Ammon's horn (tissue), 1 donor: ENCODE measurements at places on chromosomes 2 and 18.
A peak's percentile ranks its signal among the peaks of the same experiment; 100 is the strongest.

- DNase-seq = no peak
Observed at GRCh38 chr2:102129951-102130646, 12.4 kb upstream of the IL1R1 start.

- DNase-seq = no peak
Observed at GRCh38 chr2:194116861-194117260, 1540.2 kb upstream of the SLC39A10 start.

DNA sequence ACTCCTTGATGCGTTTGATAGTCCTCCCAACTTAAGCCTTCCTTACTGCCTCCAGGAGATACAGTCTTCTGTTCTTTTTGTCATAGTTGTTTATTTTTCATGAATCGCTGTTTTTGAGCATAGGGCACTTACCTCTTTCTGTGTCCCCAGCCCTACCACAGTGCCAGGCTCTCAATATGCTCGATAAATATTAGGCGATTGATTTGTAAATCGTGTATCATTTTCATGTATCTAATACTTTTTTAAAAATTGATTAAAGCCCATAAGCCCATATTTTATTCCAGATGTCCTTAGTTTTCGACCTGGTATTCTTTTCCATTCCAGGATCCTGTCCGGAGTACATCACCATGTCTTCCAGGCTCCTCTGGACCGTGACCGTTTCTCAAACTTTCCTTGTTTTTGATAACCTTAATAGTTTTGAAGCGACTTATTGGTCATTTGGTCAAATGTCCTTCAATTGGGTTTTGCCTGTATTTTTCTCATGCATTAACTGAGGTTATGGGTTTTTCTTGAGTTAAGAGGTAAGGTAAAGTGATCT lies 444 bp upstream of the MMADHC start:
- no peak for DNase-seq

DNA sequence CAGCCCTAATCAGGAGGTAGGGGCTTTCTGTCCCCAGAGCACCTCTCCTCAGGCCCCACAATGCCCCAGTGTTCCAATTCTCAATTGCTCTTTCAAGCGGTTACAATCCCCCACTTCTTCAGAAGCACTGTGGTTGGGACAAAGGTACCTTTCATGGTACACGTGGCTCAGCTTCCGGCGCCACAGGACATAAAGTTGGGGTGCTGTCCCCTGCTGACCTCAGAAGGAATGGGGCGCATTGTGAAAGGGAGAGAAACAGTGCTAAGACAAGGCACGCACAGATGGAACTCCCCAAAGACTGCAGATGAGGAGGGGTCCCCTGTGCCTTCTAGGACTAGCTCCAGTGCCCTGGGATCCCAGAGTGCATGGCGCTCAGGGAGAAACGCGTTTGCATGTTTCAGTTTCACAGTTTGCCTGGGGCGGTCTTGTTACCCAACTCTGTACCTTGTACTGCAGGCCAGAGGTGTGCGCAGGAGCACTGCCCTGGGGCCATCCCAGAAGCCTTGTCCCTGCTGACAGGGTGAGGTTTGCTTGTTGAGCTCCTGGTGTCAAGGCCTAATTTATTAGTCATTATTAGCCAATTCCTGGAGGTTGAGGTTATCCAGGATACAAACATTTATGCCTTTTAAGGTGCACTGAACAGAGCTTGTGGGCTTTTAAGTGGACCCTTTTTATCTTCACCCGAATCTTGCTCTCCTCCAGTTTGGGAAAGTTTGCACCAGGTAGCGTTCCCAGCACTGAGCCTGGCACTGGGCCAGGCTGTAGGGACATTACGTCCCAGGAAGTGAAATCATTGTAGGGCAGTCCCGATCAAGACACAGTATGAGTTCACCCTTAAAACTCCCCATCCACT lies 7.6 kb downstream of the CNDP1 start:
- peak; percentile 89 for DNase-seq

DNA sequence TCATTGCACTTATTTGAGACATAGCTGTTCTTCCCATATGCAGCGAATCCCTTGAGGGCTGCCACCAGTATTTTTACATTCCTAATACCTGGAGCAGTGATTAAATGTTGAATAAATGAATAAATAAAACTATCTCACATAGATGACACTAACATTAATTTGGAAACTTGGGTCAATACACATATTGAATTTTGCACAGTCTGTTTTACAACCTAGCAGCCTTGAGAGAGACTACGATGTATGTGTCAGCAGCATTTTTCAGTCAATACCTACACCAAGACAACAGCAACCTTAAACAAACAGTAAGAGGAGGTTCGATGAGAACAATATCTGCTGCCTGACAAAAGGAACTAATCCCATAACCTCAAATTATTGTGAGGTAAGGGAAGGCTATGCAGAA lies 53.4 kb downstream of the NBAS start:
- DNase-seq = no peak

DNA sequence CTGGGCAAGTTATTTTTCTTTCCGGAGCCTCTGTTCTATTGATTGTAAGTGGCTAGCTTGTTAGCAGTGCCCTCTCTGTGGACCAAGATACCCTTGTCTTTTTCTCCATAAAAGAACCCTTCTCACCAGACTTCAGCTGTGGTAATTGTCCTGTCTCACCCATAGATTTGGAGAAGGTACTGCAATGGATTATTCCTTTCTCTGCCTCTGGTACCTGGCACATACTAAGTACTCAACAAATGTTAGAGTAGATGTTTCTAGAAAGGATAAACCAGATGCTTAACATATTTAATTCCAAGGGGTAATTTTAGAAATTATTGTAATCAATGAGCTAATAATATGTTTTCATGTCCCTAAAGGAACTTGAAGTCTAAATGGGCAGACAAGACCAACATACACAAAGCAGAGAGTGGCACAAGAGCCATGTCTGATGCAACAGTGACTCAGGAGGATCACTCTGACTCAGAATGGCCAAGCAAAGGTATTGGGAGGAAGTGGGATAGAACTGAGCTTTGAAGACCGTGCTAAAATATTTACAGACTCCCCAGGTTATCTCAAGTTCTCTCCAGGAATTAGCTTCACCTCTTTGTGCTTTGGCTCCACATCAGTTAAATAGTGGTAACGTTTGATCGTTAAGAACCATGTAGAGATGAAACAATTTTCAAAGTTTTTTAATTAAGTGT lies 129.7 kb upstream of the OSR1 start:
- DNase-seq = no peak

DNA sequence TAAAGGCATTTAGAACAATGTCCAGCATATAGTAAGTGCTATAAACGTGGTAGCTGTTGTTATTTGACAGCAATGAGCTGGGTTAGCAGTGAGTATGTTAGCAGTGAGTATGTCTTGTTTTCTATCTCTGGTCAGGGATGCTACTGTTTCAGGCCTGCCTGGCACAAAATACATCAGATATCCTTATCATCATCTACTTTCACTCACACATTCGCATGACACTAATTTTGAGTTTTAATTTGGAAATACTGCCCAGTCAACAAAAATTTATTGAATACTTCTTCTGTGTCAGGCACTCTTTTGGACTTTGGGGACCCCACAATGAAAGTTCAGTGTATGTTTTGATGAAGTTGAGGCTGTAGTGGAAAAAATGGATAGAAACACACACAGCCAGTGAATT lies 401.6 kb downstream of the CLIP4 start:
- no peak for DNase-seq

- DNase-seq = no peak
Observed at GRCh38 chr2:172865422-172865821, 129.8 kb downstream of the RAPGEF4 start.

DNA sequence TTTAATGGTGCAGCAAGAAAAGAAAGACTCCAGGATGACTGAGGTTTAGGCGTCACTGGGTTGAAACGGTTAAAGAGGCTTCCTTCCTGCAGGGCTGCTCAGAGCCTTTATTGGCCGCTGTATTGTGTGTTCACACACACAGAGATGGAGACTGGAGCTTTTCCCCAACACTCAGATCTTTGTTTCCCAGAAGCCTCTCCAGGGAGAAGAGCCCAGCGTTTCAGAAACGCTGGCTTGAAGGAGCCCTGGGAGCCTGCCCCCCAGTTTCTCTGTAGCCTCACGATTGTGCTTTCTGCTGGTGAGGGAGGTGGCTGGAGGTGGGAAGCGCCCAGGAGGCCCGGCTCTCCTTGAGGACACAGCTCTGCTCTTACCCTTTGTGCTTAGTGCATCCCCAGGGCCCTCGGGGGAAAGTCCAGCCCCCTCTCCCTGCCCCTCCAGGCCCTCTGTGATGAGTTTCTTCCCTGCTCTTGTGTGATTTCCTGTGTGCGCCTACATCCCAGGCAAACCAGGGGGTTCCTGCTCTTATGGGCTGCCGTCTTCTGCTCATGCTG lies 37.1 kb downstream of the RRM2 start:
- no peak for DNase-seq

GRCh38 chr2:61926531-61927477 lies 21.3 kb downstream of the COMMD1 start:
- DNase-seq = no peak

DNA sequence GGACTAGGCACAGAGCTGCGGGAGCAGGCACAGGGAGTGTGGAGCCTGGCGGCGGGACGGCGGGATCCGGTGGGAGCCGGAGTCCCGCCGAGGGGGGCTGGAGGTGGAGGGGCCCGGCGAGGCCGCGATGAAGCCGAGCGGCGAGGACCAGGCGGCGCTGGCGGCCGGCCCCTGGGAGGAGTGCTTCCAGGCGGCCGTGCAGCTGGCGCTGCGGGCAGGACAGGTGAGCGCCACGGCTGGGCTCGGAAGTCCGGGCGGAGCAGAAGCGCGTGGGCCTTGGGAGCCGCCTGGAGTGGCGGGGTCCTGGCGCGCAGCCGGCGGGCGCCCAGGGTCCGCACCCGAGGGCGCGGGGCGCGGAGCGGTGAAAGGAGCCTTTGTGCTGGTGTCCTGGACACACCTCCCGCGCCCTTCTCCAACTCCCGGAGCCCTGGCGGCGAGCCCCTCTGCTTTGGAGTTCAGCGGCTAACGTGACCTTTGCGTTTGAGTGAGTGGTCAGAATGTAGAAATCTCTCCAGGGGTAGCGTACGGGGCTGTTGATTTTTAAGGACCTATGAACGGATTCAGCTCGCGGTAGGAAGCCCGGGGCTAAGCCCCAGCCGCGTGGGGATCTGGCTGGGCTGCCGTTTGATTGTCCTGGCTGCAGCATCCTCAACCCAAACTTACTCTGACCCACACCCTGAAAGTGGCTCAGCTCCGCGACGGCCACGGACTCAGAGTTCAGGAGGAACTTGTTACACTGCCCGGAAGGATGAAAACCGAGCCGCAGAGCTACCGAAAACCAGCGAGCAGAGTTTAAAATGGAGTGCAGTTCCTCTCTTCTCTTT lies 448 bp downstream of the IMPA2 start:
- DNase-seq = peak; percentile 25

GRCh38 chr2:126275098-126275497 lies 380.9 kb upstream of the GYPC start:
- no peak for DNase-seq

- peak; percentile 71 for DNase-seq
Observed at GRCh38 chr2:120858361-120859106, 122.9 kb downstream of the GLI2 start.

DNA sequence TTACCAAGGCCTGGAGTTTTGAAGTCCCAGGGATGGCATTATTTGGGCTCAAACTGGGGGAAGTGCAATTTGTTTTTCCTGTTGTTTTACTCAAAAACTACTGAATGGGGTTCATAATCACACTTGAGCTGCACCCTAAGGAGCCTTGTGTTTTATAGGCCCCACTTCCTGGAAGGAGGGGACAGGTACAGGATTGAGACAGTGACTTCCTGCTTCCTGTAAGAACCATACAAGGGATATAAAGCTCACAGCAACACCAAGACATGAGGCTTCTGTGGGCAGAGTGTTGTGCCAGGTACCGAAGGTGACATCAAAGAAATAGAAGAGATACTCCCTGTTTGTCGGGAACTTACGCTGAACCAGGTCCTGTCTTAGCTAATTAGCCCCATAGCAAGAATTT lies 70.4 kb upstream of the SKOR2 start:
- DNase-seq = no peak

GRCh38 chr2:99127981-99128380 lies 13.5 kb upstream of the C2orf15 start:
- DNase-seq = no peak

DNA sequence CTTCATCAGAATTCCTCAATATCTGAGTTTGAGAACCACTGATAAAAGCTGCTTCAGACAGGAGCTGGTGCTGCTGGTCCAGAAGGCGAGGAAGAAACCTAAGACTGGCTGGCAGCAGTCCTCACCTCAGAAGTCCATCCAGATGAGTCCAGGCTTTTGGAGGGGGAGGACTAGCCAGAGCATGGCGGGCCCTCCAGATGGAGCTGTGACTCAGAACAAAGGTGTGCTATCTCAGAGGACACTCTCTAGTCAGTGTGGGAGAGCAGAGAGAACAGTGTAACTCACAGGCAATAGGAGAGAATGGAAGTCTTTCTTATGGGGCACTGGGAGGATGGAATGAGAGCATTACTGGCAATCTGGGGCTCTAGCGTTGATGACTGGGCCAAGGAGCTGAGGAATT lies 191.4 kb downstream of the NYAP2 start:
- DNase-seq = no peak

GRCh38 chr2:98795891-98796676 lies 65.2 kb upstream of the MGAT4A start:
- DNase-seq = no peak

- no peak for DNase-seq
Observed at GRCh38 chr2:23547725-23548124, 162.7 kb downstream of the KLHL29 start.

- DNase-seq = no peak
Observed at GRCh38 chr2:103327386-103327785, 565.6 kb downstream of the TMEM182 start.

DNA sequence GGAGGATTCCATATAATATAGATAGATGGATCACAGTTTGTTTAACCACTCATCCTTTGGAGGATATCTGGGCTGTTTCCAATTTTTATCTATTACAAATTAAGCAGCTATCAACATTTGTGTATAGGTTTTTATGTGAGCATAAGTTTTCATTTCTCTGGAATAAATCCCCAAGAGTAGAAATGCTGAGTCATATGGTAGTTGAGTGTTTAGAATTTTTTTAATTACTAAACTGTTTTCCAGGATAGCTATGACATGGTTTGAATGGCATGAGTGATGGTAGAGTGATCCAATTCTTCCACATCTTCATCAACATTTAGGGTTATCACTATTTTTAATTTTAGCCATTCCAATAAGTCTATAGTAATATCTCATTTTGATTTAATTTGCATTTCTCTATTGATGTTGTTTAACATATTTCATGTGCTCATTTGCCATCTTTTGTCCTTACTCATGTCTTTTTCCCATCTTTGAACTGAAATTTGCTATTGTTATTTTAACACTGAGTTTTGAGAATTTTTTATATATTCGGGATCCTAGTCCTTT lies 31.4 kb downstream of the ABCB11 start:
- DNase-seq = no peak
